Common myeloid progenitor, CD34-positive (primary cell): ENCODE measurements at places on chromosomes 4 and X.

DNA sequence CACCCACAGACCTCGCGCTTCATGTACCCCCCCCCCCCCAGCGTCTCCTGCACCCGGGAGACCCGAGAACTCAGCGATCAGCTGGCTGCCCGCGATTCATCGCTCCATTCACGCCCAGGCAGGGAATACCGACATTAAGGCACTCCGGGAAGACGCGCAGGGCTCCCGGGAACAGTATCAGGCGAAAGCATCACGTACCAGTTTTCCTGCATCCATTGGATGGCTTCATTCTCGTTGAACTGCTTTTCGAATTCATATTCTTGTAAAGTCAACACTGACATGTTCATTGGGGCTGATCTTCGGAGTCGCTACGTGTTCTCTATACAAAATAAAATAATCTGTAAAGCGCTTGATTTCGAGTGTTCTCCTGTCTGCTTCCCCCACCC is 373 bp downstream of the ELOVL6 start:
- DNase-seq: no peak

DNA sequence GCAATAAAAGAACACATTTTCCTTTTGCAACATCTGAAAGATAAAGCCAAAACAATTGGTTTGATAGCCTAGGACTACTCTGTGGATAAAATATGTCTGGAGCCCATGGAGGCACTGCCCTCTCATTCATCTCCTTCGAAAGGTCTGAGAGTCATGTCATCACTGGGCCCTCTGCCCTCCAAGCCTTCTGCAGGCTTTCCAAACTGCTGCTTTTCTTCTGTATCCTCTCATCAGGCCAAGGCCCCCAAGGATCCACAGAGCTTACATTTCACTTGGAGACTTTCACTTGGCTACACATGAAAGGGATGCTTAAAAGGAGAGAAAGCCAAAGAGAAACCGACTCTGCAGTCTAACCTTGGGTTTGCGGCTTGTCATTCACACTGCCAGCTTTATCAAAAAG is 109.9 kb downstream of the SH3RF1 start:
- no peak for DNase-seq

DNA sequence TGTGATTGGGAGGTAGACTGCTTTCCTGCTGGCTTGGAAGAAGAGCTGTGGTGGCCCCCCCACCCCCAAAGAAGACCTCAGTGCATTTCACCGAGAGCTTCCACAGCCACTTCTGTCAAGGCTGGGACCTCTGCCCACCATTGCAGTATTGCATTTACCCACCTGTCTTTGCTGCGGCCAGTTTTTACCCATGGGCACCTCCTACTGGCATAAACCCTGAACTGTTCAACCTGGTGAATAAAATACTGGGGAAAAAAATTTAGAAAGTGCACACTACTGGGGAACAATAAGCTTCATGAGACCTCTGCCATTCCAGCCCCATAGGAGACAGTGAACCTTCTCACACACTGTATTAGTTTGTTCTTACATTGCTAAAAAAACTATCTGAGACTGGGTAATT is 40.3 kb downstream of the ARFIP1 start:
- no peak for DNase-seq

DNA sequence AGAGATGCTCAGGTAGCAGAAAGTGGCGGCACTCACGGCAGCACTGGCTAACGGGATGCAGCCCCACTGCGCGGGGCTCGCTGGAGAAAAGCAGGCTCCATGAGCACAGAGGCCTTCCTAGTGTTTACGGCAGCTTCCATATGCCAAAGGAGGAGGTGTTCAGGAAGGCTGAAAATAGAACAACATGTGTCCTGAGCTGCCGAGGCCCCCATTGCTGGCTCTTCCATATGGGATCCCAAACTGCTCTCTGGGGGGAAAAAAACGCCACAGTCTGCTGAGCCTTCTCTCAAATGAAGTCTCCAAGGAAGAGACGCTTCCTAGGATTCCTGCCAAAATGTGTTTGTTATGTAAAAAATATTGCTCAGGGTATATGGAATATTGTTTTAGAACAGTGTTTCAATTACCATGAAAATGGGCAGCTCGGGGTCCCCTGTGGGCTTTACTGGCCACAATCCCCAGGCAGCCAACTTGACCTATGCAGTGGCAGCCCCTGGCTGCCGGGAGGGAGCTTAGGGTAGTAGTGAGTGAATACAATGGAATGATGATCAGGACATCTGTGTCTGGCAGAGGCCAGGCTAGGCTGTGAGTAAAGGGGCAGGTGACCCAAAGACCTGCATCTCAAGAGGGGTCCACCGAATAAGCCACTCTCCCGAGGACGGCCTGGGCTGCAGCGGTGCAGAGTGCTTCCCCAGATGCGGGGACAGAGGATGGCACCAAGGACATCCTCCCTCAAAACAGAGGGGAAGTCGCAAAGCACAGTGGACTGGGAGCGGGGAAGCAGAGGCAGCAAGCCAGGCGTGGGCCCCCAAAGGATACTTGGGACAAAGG is 170.1 kb downstream of the AFAP1 start:
- DNase-seq: no peak
